ENCODE measurements at places on chromosomes 4 and X.

- no peak for DNase-seq
Observed at GRCh38 chr4:108449129-108449528, 171.2 kb upstream of the RPL34 start.

- DNase-seq: no peak
Observed at GRCh38 chrX:134377537-134377936, 82.4 kb upstream of the HPRT1 start.

DNA sequence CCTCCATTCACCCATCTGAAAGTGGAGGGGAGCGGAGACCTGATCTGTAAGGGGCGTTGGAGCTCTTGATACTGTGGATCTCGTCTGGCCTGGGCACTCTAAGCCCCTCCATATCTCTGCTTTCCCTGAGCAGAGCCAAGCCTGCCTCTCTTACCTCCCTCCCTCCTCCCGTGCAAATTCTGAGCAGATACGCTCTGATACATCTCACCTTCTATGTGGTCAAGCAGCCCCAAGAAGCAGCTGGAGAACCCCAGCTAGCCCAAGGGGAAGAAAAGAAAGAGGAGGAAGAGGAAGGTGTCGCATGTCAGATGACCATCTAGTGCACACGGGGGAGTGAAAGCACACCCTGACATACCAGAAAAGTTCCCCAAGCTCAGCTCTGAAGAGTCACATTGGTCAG lies 1.9 kb upstream of the DGAT2L6 start:
- no peak for DNase-seq

GRCh38 chr4:5982156-5982973 lies 35.9 kb downstream of the C4orf50 start:
- DNase-seq: no peak

- no peak for DNase-seq
Observed at GRCh38 chr4:153962311-153963039, 173.6 kb upstream of the SFRP2 start.

GRCh38 chr4:141041021-141041476 lies 92.2 kb downstream of the RNF150 start:
- DNase-seq: no peak

- no peak for DNase-seq
Observed at GRCh38 chrX:29295987-29296680, 708.9 kb downstream of the IL1RAPL1 start.
